GM12891 (cell line): ENCODE measurements at places on chromosomes 7 and 10.

GRCh38 chr10:129727495-129727894 lies 236.6 kb downstream of the EBF3 start:
- DNase-seq = no peak

GRCh38 chr7:1664711-1665548 lies 5.1 kb upstream of the ELFN1 start:
- peak; percentile 85 for DNase-seq

DNA sequence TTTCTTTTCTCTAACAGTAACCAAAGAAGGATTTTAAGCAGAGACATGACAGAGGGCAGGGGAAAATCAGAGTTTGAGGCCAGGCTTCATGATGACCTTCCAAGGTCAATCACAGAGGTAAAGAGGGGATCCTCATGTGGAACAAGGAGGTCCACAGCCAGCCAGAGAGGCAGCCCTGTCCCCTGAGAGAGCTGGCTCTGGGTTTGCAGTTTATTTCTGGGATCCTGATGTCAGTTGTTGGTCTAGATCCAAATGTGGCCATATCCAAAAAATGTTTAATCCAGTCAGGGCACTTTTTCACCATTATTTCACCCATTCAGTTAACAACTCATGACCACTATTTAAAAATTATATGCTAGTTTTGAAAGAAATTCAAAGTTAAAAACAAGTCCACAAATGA lies 45.6 kb downstream of the GPR141 start:
- DNase-seq = no peak

- DNase-seq = no peak
Measured at GRCh38 chr10:49364747-49365146, 31.1 kb downstream of the DRGX start.

- no peak for DNase-seq
Measured at GRCh38 chr7:36388423-36388822, 1.2 kb upstream of the ANLN start.

- no peak for DNase-seq
Measured at GRCh38 chr10:95352684-95353083, 61.9 kb upstream of the PDLIM1 start.

GRCh38 chr7:2837496-2837895 lies 6.6 kb downstream of the GNA12 start:
- no peak for DNase-seq

- no peak for DNase-seq
Measured at GRCh38 chr7:139687980-139688632, 89.7 kb downstream of the HIPK2 start.

DNA sequence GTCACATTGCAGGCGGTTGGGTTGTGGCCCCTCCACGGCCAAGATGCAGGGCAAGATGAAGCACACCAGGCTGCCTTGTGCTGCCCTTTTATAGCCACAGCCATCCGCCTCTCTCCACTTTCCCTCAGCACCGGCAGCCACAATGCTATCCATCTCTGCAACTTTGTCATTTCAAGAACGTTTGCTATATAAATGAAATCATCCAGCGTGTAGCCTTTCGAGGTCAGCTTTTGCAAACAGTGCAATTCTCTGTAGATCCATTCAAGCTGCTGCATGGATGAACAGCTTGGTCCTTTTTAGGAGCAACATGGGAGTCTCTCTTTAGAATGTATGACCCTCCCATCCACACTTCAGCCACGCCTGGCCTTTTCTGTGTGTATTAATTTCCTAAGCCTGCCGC lies 6.4 kb upstream of the IL15RA start:
- DNase-seq = no peak

DNA sequence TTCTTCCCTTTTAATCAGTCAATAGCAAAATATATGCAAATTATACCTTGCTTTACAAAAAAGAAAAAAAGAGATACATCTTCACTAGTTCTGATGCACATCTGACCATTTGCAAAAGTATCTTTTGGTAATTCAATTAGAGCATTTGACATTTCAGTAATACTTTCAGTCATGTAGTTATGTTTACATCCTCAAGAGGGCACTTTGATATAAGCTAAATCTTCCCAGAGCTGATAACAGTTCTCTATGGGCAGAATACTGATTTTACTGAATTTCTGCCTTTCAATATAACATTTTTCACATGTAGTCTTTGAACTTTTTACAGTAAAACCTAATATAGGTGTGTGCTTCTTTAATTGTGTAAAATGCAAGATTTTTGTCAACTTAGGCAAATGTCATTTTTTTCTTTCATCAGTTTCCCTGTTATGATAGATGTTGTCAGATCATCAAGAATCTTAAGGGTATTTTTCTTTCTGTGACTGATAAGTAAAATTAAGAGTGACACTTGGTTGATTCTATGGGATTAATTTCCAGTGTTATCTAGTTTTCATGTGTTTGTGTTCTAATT lies 703.5 kb upstream of the SEMA3D start:
- DNase-seq = no peak

DNA sequence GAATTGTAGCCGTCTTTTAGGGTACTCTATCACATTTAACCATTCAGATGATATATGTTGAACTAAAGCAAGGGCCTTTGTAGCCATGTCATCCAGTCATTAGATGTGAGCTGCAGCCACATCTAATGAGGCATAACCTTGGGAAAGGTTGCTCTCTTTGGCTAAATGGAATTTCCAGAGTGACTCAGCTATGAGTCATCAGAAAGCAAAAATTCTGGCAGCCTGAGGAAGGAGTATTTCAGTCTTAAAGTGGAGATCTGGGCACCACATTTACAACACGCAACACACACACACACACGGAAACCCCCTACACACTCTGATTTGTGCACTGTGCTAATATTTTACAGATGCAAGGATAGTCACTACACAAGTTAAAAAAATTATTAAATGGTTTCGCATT lies 176.9 kb upstream of the ZWINT start:
- DNase-seq = no peak

DNA sequence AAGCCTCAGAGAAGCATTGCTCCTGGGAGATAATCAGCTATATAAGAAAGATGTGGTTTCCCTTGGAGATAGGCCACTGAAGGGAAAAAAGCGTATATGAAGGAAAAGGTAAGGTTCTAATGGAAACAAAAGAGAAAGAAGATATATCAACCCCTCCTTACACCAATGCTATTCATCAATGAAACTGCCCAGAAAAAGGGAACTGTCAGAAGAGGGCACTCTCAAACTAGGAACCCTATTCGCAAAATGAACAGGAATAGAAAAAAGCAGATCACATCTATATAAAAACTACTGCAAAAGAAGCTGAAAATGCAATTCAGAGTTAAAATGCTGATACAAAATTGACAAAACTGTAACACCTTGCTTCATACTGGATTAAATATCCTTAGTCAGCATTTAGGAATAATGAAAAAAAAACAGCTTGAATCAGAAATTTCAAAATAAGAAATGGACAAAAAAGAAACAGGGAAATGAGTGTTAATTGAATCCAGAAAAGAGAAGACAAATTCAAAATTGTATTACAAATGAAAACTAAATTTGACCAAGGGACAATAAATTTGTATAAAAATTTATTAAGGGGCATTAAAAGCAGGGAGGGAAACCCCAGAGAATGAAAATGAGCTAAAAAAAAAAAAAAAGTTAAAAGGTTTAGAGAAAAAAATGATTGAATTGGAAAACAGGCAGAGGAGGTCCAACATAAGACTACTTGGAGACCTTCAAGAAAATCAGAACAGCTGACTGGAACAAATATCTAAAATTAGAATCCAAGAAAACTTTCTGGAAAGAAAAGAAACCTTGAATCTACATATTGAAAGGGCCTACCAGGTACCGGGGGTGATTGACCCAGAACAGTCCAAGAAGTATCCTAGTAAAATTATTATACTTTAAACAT lies 17.9 kb downstream of the NHLRC2 start:
- DNase-seq = no peak

DNA sequence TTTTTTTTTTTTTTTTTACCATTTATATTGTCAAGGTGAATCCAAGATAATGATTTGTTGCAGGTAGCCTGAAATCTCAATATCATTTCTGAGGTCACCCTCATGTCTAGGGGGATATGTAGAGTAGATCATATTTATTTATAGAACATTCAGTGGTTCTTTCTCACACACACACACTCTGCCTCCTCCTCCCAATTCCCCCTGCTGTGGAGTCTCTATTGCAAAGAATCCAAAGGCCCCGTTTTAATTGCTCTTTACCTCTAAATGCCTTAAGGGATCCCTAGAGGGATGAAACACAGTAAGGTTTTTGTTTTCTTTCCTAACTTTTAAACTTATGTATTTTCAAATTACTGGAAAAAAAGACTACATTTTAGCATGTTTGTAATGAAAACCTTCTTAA lies 170.0 kb downstream of the PRKG1 start:
- DNase-seq = no peak

- no peak for DNase-seq
Measured at GRCh38 chr10:102802920-102803534, 34.2 kb downstream of the CYP17A1 start.

- no peak for DNase-seq
Measured at GRCh38 chr7:139043823-139044812, 8.3 kb upstream of the ZC3HAV1L start.

GRCh38 chr10:42969147-42969546 lies 107.7 kb upstream of the RET start:
- no peak for DNase-seq

- DNase-seq = no peak
Measured at GRCh38 chr7:31761646-31762045, 74.6 kb downstream of the PPP1R17 start.

DNA sequence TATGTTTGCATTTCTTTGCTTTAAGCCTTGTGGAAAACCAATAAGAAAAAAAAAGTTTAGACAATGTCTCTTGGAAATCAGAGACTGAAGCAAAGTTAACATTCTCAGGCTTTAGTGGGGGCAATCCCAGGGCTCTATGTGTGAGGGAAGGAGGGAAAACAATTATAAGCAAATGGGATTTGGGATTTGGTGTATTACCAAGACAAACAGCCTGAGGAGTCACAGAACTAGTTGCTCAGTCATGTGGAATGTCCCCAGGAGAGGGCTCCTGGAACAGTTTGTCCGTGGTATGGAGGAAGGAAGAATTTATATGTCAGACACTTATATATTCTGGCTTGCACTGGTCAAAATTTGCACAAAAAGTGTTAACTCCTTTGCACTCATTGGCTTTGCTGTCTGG lies 562.9 kb upstream of the TPK1 start:
- no peak for DNase-seq

DNA sequence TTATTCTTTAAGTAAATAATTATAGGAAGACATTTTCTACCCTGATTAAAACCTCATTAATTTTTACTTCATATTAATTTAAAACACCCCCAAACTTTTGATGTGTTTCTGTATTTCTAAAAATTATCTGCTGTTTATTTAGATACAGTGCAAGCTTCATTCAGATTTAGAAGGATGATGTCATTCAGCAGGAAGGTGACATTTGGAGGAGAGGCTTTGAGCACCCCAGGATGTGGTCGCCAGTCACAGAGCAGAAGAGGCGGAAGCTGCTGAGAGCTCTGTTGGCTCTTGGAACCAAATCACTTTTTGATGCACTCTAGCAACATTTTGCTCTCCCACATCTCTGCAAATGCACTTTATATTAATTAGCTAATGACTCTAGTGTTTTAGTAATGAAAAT lies 233.9 kb upstream of the CACNA2D1 start:
- no peak for DNase-seq

DNA sequence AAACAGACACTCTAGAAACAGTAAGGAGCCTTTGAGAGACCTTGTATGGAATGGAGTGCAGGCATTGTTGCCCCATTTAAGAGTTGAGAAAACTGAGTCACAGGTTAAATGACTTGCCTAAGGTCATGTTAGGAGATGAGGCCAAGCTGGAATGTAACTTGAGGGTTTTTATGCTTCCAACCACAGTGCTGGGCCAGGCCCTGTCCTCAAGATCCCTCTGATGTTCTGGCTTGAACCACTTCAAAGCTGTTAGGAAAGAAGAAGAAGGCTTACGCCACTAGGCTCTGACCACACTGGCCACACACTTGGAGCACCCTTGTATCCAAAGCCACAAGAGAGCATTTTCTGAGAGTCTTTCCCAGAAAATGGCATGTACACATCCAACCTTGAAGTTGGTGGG lies 42.7 kb downstream of the PLAU start:
- DNase-seq = no peak

DNA sequence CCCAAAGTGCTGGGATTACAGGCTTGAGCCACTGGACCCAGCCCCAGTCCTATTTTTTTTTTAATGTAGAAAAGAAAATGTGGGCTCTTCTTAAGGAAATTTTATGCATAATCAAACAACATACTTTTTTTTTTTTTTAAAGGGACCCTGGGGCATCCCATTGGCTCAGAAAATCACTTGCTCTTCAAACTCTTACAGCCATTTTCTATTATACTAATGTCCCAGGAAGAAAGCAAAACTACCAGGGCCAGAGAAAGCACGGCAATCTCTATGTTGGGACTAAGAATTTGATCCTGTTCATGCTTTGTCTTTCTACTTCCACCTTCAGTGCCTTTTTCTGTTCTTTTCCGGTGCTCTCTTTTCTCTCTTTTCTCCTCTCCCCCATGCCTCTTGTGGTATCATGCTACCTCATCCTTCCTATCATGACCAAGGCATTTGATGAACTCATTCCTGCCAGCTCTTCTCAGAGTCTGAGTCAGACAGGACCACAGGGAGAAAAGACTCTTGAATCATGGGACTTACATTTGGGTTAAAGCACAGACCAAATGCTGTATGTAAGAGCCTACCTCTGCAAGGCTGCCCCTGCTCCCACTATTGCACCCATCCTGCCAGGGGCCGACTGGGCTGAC lies 76.4 kb upstream of the CCNY start:
- DNase-seq = no peak
